NCI-H1436 treated with DMSO at 0.1 percent for 48 hours (cell line): ENCODE measurements at places on chromosomes 6 and 20.

- no peak for DNase-seq
Measured at GRCh38 chr6:85715797-85716196, 73.1 kb upstream of the SYNCRIP start.

DNA sequence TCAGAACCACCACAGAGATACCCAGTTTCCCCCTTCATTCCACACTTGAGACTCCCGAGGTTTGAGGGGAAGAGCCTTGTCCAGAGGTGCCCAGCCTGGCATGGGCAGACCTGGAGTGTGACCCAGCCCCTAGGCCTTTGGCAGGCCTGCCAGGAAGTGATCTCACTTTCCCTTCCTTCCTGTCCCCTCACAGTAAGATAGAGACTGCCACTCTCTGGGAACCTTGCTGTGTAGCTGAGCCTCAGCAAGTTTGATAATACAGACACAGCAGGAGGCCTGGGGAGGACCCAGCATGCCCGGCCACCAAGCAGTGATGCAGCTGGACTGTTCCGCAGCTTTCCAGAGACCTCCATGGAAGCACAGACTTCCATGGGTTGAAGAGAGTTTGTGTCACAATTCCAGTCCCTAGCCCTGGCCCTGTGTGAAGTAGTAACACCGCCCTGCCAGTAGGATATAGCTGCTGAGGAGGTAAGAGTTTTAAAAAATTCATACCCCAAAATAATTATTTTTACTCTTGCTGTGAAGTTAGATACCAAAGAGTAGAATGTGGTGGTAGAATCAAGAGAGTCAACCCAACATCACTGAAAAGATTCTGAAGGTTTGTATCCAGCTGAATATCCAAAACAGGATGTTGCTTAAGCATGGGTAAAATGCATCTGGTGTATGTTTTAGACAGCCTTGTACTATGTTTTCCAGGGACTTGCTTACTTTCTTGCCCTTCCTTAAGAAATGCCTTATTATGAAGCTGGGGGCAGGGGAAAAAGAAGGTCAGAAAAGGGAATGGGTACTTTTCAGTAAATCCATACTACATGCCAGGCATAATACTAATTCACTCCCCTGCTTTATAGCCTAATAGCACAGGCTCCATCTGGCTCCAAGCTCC, 16.3 kb downstream of the PKIG start:
- no peak for DNase-seq

GRCh38 chr6:108029226-108029921, 45.2 kb downstream of the OSTM1 start:
- DNase-seq: peak; percentile 82

GRCh38 chr20:53880108-53880641, 190.2 kb downstream of the BCAS1 start:
- no peak for DNase-seq

- no peak for DNase-seq
Measured at GRCh38 chr20:59888050-59888449, 45.4 kb downstream of the SYCP2 start.

GRCh38 chr6:37092923-37093727, 76.8 kb upstream of the PIM1 start:
- no peak for DNase-seq

DNA sequence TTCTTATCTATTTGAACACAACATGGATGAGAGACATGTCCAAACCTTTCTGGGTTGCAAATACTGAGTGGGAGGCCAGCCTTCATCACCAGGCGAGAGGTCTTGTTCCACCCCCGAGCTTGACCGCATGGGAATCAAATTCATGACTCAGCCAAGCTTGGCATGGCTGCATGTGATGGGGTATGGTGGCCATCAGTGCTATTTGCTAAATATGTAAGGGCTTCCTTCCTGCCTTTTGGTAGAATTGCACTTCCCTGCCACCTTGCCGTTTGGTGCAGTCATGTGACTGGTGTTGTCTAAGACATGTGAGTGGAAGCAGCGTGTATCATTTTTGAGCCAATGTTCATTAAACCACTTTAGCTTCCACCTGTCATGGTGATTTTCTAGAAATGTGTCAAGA, 508.9 kb upstream of the SULF2 start:
- no peak for DNase-seq

GRCh38 chr6:69732640-69733039, 64.2 kb downstream of the LMBRD1 start:
- DNase-seq: no peak

GRCh38 chr6:43772681-43773049, 2.7 kb downstream of the VEGFA start:
- DNase-seq: no peak

DNA sequence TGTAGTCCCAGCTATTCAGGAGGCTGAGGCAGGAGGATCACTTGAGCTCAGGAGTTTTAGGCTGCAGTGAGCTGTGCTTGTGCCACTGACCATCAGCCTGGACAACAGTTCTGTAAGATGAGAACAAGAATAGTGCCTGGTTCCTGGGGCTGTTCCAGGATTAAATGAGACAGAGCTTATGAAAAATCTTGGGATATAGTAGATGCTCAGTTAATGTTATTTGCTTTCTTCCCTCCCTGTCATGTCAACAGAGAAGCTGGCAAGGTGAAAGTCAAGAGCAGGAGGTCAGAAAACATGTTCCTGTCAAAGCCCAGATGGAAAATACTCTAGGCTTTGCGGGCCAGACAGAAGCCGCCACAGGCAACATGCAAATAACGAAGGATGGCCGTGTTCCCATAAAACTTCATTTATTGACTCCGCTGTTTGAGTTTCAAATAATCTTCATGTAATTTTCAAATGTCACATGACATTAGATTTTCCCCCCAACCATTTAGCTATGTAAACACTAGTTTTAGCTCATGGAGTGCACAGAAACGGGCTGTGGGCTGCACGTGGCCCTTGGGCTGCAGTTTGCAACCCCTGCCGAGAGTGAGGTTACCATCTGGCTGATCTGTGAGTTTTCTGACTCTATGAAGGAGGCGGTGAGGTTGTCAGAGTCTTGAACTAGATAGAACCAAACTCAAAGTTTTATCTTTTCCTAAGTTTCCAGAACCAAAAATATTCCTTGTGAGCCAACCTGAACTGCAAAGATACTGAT, 63.4 kb upstream of the PMEPA1 start:
- no peak for DNase-seq

DNA sequence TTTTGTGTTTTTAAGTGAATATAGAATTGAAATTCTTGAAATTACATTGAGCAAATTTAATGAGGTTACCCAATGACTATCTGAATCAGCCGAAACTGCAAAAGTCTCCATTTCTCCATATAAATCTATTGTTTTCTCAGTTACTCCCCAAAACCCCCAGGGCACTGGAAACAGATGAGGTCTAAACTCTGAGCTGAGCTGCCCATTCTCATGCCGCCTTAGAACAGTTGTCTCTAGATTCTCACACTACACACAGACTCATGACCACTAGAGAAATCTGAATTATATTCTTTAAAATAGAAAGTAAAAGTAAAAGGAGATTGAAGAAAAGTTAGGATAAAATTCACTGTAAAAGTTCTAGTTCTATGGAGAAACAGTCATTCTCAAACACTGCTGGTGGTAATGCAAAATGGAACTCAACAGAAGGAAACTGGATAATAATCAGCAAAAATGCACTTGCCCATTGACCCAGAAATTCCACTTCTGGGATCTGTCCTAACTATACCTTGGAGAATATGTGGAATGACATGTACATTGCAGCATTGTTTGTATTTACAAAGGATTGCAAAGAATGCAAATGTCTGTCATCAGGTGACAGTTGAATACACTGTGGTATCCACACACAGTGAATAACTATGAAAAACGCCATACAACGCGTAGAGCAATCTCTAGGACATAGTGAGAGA, 125.5 kb downstream of the IPCEF1 start:
- no peak for DNase-seq

GRCh38 chr20:4043796-4044195, 28.4 kb upstream of the RNF24 start:
- no peak for DNase-seq

- DNase-seq: no peak
Measured at GRCh38 chr6:223136-223535, 69.2 kb upstream of the DUSP22 start.
